ENCODE measurements at places on chromosomes 16 and 17.
A peak's percentile ranks its signal among the peaks of the same experiment; 100 is the strongest.

DNA sequence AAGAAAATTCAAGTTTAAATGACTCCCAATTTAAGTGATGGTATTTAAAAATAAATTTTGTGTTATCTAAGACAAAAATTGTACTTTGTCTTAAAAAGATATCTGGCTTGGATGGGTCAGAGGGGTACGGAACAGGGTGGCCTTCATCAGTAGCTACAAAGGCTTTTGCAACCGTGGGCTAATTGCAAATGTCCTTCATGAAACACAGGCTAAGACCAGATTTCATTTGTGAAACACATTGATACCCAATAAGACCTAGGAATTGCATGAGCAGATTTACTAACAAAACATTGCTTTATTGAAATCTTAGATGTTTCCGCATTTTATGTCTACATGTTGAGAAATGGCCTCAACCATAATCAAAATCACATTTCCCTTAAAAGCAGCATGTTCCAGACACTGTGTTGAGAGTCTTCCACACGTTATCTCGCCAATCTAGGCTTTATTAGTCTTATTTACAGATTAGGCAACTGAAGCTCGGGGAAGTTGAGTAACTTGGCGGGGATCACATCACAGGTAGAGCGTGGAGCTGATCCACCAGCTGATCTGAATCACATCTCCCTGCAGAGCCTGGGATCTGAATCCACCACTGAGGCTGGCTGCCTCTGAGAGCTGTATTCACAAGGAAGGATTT, 21.8 kb downstream of the FBXO39 start:
- H3K36me3 ChIP-seq = no peaks in the 10 kb centered on the region
- no peak overlapping the region for H3K4me3 ChIP-seq
- no peak overlapping the region for H3K27ac ChIP-seq
- no peaks in the 10 kb centered on the region for H3K4me1 ChIP-seq
- no peaks in the 10 kb centered on the region for H3K27me3 ChIP-seq
- no peak for DNase-seq

DNA sequence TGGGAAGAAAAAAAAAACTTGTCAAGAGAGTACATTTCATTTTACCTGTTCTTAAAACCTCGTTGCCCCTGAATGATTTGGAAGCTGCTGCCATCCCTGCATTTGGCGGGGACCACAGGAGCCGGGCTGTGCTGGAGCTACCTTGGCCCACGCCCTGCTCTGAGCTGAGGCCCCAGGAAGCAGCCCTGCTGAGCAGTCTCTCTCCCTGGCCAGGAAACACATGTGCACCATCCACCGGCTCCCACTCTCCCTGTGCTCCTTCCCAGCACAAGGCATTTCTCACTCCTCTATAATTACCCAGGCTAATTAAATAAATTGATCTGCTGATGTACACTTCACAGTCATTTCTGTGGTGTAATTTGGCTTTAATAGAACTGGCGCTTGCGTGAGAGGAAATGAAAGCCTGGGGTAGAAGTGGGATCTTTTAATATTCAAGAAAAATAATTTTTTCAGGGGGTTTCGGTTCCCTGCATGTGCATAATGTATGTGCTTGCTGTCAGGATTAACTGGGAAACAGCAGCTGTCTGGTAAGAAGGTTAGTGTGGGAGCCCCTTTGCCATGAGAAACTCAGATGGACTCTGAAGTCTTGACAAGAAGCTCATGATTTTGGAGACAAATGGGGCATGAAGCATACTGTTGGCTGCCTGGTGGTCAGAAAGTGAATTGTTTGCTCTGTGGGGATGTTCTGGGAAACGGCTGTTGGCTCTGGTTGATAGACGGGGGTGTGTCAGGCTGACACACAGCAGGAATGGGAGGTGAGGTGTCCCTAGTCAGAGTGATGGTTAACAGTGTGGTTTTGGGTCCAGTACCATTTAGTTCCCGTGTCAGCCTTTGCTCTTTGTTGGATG, 252.3 kb upstream of the EEF2KMT start:
- no peak for DNase-seq
- H3K27me3 ChIP-seq = no peaks in the 10 kb centered on the region
- H3K27ac ChIP-seq = no peak overlapping the region
- H3K4me1 ChIP-seq = no peaks in the 10 kb centered on the region
- H3K36me3 ChIP-seq = no peaks in the 10 kb centered on the region

DNA sequence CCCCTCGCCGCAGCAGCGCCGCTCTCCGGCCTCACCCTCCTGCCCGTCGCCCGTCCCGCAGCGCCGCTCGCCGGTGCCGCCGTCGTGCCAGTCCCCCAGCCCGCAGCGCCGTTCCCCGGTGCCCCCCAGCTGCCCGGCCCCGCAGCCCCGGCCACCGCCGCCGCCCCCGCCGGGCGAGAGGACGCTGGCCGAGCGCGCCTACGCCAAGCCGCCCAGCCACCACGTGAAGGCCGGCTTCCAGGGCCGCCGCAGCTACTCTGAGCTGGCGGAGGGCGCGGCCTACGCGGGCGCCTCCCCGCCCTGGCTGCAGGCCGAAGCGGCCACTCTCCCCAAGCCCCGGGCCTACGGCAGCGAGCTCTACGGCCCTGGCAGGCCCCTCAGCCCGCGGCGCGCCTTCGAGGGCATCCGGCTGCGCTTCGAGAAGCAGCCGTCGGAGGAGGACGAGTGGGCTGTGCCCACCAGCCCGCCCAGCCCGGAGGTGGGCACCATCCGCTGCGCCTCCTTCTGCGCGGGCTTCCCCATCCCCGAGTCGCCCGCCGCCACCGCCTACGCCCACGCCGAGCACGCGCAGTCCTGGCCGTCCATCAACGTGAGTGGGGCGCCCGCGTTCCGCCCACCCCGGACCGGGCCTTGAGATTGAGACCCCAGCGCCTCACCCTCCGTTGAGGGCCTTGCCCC, 15.0 kb downstream of the TBKBP1 start:
- no peaks in the 10 kb centered on the region for H3K36me3 ChIP-seq
- H3K4me3 ChIP-seq = no peak overlapping the region
- DNase-seq = no peak
- peaks cover 36% of the 10 kb centered on the region for H3K4me1 ChIP-seq

GRCh38 chr16:88638323-88639230, at the start of gene IL17C:
Gene IL17C (plus strand): TSS chr16:88638572. CDS start chr16:88638642, 70 bp downstream.
- no peak within 1 kb of the TSS for H3K27ac ChIP-seq
- no peak within 1 kb of the TSS for H3K4me3 ChIP-seq
- peaks cover 26% of the 10 kb centered on the region for H3K4me1 ChIP-seq
- no peaks in the 10 kb centered on the region for H3K36me3 ChIP-seq

- no peak for DNase-seq
- peak overlapping the region; percentile 92 for H3K27ac ChIP-seq
- H3K4me3 ChIP-seq = peak overlapping the region; percentile 66
- H3K36me3 ChIP-seq = peaks cover 3% of the 10 kb centered on the region
- H3K27me3 ChIP-seq = no peaks in the 10 kb centered on the region
- peaks cover 63% of the 10 kb centered on the region for H3K4me1 ChIP-seq
Observed at GRCh38 chr17:49747632-49748031, 16.3 kb downstream of the FAM117A start.

- no peak overlapping the region for H3K4me3 ChIP-seq
- no peaks in the 10 kb centered on the region for H3K36me3 ChIP-seq
- H3K27ac ChIP-seq = no peak overlapping the region
- no peaks in the 10 kb centered on the region for H3K27me3 ChIP-seq
Observed at GRCh38 chr17:55692276-55692675, 30.4 kb downstream of the TMEM100 start.

DNA sequence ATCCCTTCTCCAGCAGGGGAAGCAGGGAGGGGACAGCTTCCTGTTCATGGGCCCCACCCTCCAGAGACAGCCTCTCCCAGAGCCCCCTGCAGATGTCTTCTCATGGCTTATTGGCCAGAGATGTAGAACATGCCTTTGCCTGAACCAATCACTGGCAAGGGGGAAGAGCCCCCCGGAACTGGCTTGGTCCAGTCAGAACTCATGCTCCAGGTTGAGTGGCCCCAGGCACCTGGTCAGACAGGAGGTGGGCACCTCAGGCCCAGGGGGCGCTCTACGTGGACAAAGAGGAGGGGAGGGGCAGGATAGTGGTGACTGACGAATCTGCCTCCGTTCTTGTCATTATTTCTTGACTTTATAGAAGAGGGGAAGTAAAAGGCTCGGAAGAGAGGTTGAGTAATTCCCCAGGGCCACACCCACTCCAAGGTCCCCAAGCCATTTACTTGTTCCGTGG, 23.6 kb downstream of the RAB11FIP4 start:
- no peak overlapping the region for H3K27ac ChIP-seq
- H3K4me3 ChIP-seq = no peak overlapping the region
- no peaks in the 10 kb centered on the region for H3K4me1 ChIP-seq
- no peak for DNase-seq
- H3K36me3 ChIP-seq = no peaks in the 10 kb centered on the region

GRCh38 chr17:61400717-61401388, 1.2 kb downstream of the TBX2 start:
- no peak for DNase-seq
- H3K4me3 ChIP-seq = no peak overlapping the region
- no peaks in the 10 kb centered on the region for H3K4me1 ChIP-seq
- H3K27me3 ChIP-seq = peaks cover 43% of the 10 kb centered on the region

DNA sequence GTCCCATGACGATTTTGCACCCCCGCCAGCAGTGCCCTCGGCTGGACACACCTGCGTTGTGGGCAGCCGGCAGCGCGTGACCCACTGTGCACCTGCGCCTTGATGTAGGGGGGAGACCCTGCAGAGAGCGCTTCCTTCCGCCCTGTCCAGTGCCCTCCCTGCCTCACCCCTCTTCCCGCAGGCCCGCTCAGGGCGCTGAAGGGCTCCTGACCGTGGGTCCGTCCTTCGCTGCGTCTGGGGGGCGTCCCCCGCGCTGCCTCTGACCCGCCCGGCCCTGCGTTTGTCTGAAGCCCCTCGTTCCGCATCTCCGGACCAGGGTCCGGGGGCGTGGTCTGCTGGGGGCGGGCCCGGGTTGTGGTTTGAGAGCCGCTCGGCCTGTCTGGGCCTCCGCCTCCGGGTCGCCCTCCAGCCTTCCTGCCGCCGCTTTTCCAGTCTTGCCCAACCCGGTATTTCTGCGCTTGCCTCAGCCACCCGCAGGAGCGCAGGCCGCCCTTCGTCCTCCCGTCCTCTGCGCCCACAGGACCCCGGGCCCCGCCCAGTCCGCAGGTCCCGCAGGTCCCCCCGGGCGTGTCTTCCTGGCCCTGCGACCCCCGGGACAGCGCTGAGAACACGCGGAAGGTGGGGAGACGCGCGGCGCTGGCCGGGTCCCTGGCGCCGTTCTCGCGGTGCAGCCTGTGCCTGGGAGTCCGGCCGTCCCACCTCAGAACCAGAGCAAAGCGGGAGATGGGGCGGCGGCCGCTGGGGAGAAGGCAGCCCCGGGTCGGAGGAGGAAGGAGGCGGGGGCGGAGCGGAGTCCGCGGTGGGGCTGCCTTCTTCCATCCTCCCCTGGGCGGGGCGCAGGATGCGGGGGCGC, 4.0 kb upstream of the IL17C start:
- peak overlapping the region; percentile 95 for H3K4me3 ChIP-seq
- H3K27ac ChIP-seq = peak overlapping the region; percentile 52
- H3K36me3 ChIP-seq = peaks cover 16% of the 10 kb centered on the region
- H3K27me3 ChIP-seq = peaks cover 11% of the 10 kb centered on the region
- peak; percentile 45 for DNase-seq

DNA sequence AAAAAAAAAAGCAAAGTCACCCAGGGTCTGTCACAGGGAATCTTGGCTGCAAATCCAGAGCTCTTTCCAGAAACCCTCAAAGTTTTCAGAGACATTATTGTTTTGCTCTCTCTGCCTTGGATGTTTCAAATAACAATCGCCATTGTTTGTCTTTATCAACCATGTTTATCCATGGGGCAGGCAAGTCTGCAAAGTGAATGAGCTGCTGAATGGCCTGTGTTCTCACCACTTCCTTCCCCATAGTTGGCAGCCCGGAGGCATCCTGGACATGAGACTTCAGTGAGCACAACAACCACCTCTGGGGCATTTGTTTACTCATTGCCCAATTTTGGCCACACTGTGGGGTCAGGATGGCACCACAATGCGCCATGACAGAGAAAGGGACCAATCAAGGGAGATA, 53.1 kb upstream of the USP7 start:
- H3K4me1 ChIP-seq = no peaks in the 10 kb centered on the region
- no peak for DNase-seq
- no peaks in the 10 kb centered on the region for H3K27me3 ChIP-seq
- H3K4me3 ChIP-seq = no peak overlapping the region
- H3K36me3 ChIP-seq = no peaks in the 10 kb centered on the region
- no peak overlapping the region for H3K27ac ChIP-seq

- H3K4me1 ChIP-seq = no peaks in the 10 kb centered on the region
- H3K4me3 ChIP-seq = no peak overlapping the region
- no peak for DNase-seq
- peaks cover 3% of the 10 kb centered on the region for H3K27me3 ChIP-seq
- no peaks in the 10 kb centered on the region for H3K36me3 ChIP-seq
Observed at GRCh38 chr17:77654850-77655249, 303.7 kb upstream of the TNRC6C start.

GRCh38 chr17:1847191-1847590, 17.4 kb downstream of the RPA1 start:
- DNase-seq = no peak
- H3K4me1 ChIP-seq = no peaks in the 10 kb centered on the region
- no peak overlapping the region for H3K4me3 ChIP-seq
- H3K27ac ChIP-seq = no peak overlapping the region
- H3K36me3 ChIP-seq = peaks cover 34% of the 10 kb centered on the region
- H3K27me3 ChIP-seq = no peaks in the 10 kb centered on the region

DNA sequence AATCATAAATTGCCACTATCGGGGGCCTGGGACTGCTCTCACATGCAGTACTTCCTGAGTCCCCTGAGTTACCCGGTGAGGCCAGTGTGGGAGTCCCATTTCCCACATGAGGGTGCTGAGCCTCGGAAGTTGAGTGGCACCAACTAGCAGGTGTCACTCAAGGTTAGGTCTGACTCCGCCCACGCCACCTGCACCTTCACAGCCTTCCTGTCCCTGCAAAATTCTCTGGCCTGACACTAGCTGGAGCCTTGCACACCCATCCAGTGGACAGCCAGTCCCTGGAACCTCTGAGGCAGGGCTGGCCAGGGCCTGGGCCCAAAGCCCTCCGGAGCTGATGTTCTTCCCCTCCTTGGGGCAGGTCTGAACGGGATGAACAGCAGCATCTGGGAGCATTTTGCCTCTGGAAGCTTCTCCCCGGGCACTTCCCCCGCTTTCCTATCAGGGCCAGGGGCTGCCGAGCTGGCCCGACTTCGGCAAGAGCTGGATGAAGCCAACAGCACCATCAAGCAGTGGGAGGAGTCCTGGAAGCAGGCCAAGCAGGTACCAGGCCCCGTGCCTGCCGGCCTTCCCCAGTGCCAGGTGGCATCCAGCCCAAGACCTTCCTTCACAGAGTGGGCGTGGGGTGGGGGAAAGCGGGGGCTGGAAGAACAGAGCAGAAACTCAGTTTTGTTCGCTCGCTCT, 21.9 kb downstream of the UNC13D start:
- H3K36me3 ChIP-seq = peaks cover 14% of the 10 kb centered on the region
- H3K4me1 ChIP-seq = no peaks in the 10 kb centered on the region
- no peak overlapping the region for H3K27ac ChIP-seq
- no peaks in the 10 kb centered on the region for H3K27me3 ChIP-seq
- H3K4me3 ChIP-seq = no peak overlapping the region

GRCh38 chr17:60036796-60037677, 41.7 kb downstream of the HEATR6 start:
- H3K27ac ChIP-seq = no peak overlapping the region
- H3K27me3 ChIP-seq = no peaks in the 10 kb centered on the region
- peak; percentile 12 for DNase-seq
- H3K4me3 ChIP-seq = no peak overlapping the region
- H3K36me3 ChIP-seq = peaks cover 3% of the 10 kb centered on the region

DNA sequence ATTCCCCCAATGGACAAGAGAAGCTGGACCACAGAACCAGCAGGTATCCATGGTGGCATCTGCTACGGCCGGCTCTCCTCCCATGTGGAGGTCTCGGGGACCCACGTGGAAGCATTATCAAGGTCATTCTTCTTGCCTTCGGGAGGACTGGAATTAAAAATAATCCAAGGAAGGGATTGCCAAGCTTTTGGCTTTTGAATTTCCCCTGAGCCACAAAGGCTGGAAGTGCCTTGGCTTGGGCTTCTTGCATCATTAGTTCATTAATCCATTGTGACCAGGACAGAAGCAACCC, 16.1 kb downstream of the NAGPA start:
- no peak overlapping the region for H3K27ac ChIP-seq
- no peaks in the 10 kb centered on the region for H3K27me3 ChIP-seq
- no peak for DNase-seq
- H3K4me3 ChIP-seq = no peak overlapping the region
- no peaks in the 10 kb centered on the region for H3K36me3 ChIP-seq
